ENCODE measurements at places on chromosomes 1 and 21.

DNA sequence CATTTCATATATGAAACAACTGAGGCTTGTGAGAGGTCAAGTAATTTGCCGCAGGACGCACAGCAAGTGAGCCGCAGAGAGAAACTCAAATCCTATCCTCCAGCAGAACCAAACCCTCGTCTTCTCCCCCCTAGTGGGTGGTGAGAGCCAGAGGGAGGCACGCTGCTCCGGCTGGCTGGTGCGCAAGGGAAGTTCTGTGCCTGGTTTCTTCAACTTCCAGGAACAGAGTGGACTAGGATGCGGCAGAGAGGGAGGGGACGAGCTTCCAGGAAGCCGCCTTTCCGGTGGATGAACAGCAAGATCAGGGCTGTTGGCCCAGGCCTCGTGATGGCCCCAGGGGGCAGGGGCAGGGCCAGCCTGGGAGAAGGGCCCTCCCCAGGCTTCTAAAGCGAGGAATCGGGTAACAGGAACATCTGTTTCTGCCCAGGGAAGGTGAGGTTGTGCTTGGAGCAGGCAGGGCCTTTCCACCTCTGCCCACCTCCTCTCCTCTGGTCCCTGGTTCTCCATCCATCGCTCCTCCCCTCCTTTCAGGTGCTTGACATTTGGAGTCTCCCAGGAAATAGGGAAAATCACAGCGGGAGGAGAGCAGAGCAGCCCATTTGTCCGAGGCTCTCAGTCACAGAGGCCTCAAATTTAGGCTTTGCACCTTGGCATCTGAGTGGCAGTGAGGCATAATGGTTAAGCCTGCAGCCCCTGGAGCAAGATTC, 16.8 kb upstream of the PDIK1L start:
- no peak for DNase-seq

DNA sequence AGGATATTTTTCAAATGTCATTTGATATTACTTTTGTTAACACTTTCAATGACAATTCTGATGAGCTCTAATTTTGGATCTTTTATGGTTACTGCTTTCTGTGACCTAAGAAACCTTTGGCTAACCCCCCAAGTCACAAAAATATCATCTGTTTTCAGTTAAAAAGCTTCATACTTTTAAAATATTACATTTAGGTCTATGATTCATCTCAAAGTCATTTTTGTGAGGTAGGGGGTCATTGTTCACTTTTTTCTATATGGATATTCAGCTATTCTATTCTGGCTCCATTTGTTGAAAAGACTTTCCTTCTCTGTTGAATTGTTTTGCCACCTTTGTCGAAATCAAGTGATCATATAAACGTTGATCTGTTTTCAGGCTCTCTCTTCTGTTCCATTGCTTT, 44.8 kb downstream of the UCHL5 start:
- DNase-seq = no peak

DNA sequence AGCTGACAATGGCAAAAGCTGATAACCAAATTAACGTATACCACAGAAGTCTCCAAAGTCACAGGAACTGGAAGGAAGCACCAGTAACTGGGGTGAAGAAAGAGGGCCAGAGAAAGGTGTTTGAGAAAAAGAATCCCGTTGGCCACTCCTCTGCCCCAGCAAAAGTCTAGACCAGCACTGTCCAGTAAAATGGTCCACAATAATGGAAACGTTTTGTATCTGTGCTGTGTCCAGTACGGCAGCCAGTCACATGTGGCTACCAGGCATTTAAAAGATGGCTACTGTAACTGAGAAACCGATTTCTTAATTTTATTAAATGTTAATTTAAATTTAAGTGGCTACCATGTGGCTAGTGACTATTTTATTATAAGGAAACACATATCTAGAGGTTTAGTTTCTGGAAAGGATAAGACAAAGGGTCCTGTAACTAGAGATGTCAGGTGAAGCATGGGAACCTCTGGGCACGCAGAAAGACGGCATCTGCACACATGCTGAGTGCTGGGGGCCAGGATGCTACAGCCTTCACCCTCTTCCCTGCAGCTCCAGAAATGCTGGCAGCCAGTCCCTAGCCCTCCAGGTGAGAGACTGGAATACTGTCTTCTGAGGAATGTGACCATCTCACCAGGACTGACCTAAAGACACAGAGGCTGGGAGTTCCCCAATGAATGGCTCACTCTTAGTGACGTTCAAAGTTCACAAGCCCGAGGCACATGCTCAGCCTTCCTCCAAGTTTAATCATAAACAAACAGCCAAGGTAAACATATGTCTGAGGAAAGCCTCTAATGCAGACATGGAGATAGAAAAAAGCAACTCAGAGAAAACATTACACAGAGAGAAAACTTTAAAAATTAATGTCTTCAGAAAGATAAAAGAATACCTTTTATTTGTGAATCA, 50.7 kb downstream of the JAK1 start:
- DNase-seq = no peak

DNA sequence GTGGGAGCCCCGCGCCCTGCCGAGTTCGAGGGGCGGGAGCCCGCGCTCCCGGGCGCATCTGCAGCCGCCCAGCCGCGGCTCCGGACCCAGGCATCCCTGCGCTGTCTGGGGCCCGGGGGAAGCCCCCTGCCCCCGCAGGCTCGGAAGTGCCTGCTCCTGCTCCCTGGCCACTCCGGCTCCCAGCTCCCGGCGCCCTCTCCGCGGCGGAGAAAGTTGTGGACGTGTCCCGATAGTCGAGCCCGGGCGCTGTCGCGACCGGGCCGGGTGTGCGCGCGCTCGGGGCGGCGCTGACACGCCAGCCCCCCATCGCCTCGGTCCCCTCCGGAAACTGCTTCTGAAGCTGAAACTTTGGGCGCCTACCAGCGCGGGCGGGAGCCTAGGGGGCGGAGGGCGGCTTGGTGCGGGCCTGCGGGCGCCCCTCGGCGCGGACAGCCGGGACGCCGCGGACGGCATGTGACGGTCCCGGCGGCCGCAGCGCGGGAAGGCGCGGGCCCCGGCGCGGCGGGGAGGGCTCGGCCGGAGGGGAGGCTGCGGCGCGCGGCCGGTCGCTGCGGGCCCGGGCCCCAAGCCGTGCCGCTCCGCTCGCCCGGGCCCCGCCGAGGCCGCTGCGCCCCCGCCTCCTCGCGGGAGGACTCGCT, 515 bp downstream of the MAN1C1 start:
- no peak for DNase-seq

DNA sequence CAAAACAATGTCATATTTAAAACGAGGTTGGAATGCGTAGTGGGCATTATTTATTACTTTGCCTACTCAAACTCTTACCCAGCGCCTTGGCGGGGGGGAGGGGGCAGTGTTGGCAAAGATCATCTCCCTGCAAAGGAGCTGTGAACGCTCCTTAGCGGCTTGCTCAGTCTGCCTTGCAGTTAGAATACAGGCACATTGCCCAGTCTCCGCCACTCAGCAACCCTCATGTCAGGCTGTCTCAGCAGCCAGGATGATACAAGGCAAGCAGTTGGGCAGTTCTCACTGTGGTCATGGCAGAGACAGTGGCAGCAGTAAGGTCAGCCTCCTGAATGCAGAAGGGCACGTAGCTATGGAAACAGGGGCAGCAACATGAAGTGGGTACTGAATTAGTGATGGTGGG, 170.4 kb upstream of the KCNK2 start:
- no peak for DNase-seq

- DNase-seq = no peak
These were observed at the start of gene INAVA for GRCh38 chr1:200894712-200895442. Gene INAVA (plus strand): TSS chr1:200894900. CDS start chr1:200898401, 3,501 bp downstream.

- no peak for DNase-seq
These were observed 79.5 kb downstream of the TM2D1 start for GRCh38 chr1:61645476-61645875.

DNA sequence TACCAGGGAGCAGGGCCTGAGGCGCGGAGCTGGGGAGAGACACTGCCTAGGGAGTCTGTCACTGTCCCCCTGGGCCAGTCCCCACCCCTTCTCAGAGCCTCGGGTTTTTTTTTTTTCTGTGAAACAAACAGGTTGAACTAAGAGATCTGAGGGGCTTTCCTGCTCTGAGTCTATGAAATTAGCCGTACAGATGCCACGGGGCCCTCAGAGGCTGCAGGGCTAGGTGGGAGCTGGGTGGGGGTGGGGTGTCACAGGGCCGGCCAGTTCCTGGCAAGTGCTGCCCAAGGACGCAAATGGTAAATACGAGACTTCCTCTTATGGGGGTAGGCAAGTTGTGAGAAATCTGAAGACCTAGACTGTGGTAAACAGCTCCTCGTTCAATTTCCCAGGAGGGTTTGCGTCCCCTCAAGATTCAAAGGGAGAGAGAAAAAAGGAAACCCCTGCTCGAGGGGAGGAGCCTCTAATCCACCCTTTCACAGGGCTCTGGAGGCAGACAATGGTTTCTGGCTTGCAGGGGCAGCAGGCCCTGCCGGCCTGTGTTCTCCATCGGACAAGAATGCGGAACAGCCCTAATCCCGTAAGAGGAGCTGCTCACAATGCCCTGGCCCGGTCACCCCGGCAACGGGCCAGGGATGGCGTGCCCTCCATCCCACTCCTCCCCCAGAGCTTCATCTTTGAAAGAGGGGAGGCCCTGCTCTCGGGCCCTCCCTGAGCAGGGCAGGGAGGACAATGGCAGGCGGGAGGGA, 7.8 kb downstream of the NUAK2 start:
- DNase-seq = no peak

- DNase-seq = no peak
These were observed 482.9 kb downstream of the PTPRU start for GRCh38 chr1:29719253-29719652.

DNA sequence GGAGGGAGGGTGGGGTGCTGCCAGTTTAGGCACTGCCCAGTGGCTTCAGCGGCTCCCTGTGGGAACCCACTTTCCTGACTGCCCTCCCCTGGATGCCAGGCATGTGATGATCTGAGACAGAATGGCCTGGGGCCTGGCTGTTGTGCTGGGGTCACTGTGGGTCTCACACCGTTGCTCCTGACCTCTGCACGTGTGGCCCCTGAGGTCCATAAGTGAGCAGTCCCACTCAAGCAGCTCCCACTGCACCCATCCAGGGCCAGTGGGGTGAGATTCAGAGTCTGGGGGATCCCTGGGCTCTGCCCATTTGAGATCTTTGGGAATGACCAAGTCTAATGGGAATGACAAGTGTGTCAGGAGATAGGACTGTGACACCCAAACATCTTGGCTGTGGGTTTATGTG, 18.0 kb downstream of the PODN start:
- no peak for DNase-seq

DNA sequence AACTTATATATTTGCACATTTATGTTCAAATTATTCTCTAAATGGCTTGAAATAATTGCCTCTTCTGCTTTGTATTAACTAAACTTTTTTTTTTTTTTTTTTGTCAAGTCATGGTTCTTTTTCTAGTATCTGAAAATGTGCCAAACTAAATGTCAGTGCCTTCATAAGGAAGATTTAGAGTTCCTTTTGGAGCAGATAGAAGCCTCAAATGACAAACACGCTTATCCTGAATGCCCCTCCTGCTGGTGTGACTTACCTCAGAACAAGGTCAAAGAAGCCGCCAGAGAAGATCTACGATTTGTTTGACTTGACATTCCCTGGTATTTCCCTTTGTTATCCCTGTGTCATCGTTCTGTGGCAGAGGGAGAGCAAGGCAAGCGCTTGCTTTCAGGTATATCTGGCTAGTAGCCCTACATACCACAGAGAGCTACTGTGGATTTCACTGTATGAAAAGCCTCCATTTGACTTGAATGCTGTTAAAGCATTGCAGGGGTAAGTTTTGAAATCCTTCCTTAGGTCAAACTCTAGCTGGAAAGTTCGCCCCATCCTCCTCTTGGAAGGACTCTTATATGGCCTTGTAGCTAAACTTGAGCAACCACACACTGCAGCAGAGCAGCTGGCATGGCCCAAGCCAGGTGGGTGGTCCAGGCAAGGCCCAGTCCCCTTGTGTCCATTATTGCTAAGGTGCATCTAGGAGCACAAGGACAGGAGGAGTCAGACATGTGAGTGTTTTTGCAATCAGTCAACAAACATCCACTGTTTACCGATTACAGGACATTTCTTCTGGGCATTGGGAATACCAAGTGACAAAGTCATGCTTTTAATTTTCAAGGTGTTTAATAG, 285.4 kb upstream of the USP25 start:
- no peak for DNase-seq

Data from central memory CD4-positive, alpha-beta T cell (primary cell).